ENCODE measurements at places on chromosomes 4 and X. TPM values are rescaled to one million over a fixed set of nuclear protein-coding genes. Genes with fewer than 3 reads are reported as not detected.

DRD5 gene
- not detected for total RNA-seq

TLL1 gene
- total RNA-seq: 0.41 TPM

- H3K27ac ChIP-seq: peak overlapping the region; percentile 78
- DNase-seq: no peak
- peak overlapping the region; percentile 72 for H3K4me3 ChIP-seq
- H3K4me1 ChIP-seq: peaks cover 12% of the 10 kb centered on the region
- H3K36me3 ChIP-seq: no peaks in the 10 kb centered on the region
- no peaks in the 10 kb centered on the region for H3K27me3 ChIP-seq
Measured at GRCh38 chrX:154517101-154517781, 1.2 kb upstream of the FAM3A start.

- H3K4me1 ChIP-seq: no peaks in the 10 kb centered on the region
- H3K27ac ChIP-seq: no peak overlapping the region
- no peaks in the 10 kb centered on the region for H3K27me3 ChIP-seq
- no peak overlapping the region for H3K4me3 ChIP-seq
- no peaks in the 10 kb centered on the region for H3K36me3 ChIP-seq
Measured at GRCh38 chr4:143679434-143679833, 21.0 kb downstream of the FREM3 start.

DNA sequence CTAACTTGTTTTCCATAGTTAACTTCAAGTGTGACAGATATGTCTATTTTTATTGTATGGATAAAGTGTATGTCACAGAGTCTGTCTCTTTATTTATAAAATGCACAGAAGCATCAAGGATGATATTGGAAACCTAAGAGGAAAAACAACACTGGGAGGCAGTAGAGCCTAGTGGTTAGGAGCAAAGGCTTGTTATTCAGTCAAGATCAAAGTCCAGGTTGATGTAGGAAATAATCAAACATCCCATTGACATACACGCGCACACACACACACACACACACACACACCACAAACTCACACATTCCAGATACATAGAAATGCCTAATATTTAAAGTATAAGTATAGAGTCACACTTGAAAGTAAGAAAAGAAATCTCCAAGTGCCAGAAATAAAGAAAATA is 206.8 kb downstream of the CHRDL1 start:
- H3K27me3 ChIP-seq: no peaks in the 10 kb centered on the region
- no peak overlapping the region for H3K27ac ChIP-seq
- DNase-seq: no peak

- H3K4me1 ChIP-seq: no peaks in the 10 kb centered on the region
- H3K36me3 ChIP-seq: peaks cover 5% of the 10 kb centered on the region
- no peaks in the 10 kb centered on the region for H3K27me3 ChIP-seq
- H3K27ac ChIP-seq: no peak within 1 kb of the TSS
- DNase-seq: no peak
- peak within 1 kb of the TSS; percentile 58 for H3K4me3 ChIP-seq
Measured at GRCh38 chr4:110198435-110199416, at the start of gene ELOVL6. Gene ELOVL6, minus strand, starts transcription at chr4:110198615. Its CDS starts 280 bp downstream, at chr4:110198335.

DNA sequence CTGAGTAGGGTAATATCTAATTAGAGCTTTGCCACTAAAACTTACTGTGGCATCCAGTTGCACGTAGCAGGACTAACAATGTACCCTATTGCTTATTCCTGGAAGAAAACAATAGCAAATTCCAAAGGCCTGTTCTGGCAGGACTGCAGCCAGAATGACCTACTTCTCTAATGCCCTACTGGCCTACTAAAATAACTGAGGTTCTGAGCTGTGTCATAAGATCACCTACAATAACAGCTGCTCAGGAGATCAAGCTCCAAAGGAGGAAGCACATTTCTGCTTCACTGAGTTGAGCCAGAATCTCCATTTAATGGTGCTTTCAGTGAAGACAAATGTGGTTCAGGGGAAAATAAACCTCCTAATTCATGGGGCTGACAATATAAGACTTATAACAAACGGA is 42.2 kb upstream of the CXCL8 start:
- H3K36me3 ChIP-seq: no peaks in the 10 kb centered on the region
- H3K27me3 ChIP-seq: no peaks in the 10 kb centered on the region

DNA sequence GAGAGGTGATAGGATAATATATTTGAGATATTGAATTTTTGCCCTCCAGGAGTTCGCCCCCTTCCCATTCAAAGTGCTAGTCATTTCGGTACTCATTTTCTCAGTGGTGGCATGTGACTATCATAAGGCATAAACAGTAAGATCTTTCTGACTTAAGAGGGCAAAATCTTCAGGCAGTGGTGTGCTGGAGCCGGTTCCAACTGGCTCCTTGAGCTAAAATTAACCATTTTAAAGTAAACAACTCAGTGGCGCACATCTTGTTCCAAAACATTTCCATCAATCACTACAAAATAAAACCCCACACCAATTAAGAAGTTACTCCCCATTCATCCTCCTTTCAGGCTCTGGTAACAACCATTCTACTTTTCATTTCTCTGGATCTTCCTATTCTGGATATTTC is 43.3 kb downstream of the LUZP4 start:
- DNase-seq: no peak
- no peaks in the 10 kb centered on the region for H3K4me1 ChIP-seq
- H3K27ac ChIP-seq: no peak overlapping the region
- H3K4me3 ChIP-seq: no peak overlapping the region
- H3K36me3 ChIP-seq: no peaks in the 10 kb centered on the region

DNA sequence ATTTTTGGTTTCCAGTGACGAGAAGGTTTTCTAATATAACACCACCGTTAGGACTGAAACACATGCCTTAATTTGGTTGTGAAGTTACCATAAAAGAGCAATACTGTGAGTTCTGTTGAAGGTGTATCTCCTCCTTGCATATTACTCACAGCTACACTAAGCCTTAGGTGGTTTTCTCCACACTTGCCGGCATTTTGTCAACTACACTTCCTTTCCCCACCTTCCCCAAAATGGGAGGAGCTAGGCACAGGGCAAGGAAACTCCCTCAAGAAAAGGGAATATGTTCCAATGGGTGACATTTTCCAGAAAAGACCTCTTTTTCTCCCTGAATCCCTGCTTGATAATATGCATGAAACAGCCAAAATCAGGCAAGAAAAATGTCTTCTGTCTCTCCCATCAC is 44.8 kb downstream of the RELL1 start:
- H3K27ac ChIP-seq: no peak overlapping the region
- no peak for DNase-seq
- no peaks in the 10 kb centered on the region for H3K4me1 ChIP-seq
- H3K27me3 ChIP-seq: no peaks in the 10 kb centered on the region
- no peak overlapping the region for H3K4me3 ChIP-seq
- H3K36me3 ChIP-seq: no peaks in the 10 kb centered on the region

DNA sequence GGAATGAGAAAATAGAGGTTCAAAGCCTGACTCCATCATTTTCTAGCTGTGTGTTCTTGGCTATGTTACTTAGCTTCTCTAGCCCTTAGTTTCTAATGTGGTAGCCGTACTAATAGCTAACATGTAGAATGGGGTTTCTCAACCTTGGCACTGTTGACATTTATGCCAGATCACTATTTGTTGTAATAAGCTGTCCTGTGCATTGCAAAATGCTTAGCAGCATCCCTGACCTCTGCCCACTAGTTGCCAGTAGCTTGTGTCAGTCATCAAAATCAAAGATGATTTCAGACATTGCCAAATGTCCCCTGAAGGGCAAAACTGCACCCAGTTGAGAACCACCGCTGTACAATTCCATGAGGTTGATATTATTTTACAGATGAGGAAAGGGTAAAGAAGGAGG is 18.3 kb upstream of the ADAMTS3 start:
- H3K4me3 ChIP-seq: no peak overlapping the region
- H3K27me3 ChIP-seq: no peaks in the 10 kb centered on the region
- H3K27ac ChIP-seq: no peak overlapping the region

- no peak overlapping the region for H3K4me3 ChIP-seq
- no peaks in the 10 kb centered on the region for H3K36me3 ChIP-seq
- H3K27me3 ChIP-seq: no peaks in the 10 kb centered on the region
- H3K27ac ChIP-seq: no peak overlapping the region
- H3K4me1 ChIP-seq: no peaks in the 10 kb centered on the region
Measured at GRCh38 chr4:153000076-153000420, 63.9 kb downstream of the FHDC1 start.

DNA sequence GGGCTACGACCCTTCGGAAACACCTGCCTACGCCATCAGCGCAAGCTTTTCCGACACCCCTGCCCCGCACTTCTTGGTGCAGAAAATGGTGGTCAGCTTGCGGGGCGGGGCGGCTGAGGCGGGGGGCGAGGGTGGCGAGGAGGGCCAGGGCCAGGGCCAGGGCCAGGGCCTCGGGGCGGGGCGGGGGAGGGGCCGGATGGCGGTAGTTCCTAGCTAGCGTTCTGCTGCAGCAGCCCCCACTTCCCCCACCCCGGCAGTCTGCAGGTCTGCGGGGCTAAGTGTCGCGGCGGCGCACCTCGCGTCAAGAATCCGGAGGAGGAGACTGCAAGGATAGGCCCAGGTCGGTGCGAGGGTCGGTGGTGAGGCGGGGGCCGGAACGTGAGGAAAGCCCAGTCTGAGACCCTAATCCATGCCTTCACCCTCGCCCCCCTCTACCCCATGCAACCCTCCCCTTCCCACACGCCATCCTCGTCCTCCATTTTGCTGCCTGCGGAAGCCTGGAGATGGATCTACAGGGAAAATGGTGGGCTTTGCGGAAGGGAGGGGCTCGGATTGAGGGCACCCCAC is 600 bp downstream of the BEX4 start:
- H3K27me3 ChIP-seq: peaks cover 13% of the 10 kb centered on the region
- H3K36me3 ChIP-seq: no peaks in the 10 kb centered on the region
- H3K4me1 ChIP-seq: peaks cover 5% of the 10 kb centered on the region
- peak overlapping the region; percentile 58 for H3K4me3 ChIP-seq
- H3K27ac ChIP-seq: no peak overlapping the region
- DNase-seq: no peak

GRCh38 chr4:79788884-79789283 is 284.1 kb downstream of the ANTXR2 start:
- no peak for DNase-seq
- no peak overlapping the region for H3K27ac ChIP-seq
- no peaks in the 10 kb centered on the region for H3K36me3 ChIP-seq
- H3K27me3 ChIP-seq: no peaks in the 10 kb centered on the region
- H3K4me3 ChIP-seq: no peak overlapping the region
- no peaks in the 10 kb centered on the region for H3K4me1 ChIP-seq

GRCh38 chr4:73917081-73917501 is 47.9 kb downstream of the CXCL1 start:
- no peak overlapping the region for H3K4me3 ChIP-seq
- no peaks in the 10 kb centered on the region for H3K36me3 ChIP-seq
- H3K27me3 ChIP-seq: no peaks in the 10 kb centered on the region

DNA sequence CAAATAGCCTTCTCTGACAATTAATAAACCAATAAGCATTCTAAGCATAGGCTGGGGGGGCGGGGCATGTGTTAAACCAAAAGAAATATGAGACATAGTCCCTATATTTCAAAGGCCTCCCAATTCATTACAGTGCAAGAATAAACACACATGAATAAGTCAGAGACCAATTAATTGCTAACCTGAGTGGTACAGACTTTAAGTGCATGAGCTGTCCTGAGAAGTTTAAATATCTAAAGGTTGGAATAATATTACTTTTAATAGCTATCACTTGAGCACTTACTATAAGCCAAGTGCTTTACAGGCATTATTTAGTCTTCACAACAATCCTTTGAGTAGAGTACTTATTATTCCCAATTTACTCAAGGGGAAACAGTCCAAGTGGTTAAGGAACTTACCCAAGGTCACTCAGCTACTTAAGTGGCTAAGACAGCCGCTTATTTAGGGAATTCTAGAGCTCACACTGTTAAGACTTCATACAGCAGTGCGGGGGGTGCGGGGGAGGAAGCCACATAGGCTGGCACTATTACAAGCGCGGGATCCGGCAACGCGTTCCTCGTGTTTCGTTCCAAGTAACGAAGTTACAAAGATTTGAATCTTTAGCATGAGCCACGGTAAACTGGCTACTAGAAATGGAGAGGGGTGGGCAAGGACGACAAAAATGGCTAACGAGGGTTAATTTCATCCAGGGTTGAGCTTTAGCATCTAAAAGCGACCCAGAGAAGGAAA is 1.4 kb downstream of the THOC2 start:
- peak overlapping the region; percentile 97 for H3K27ac ChIP-seq
- peaks cover 2% of the 10 kb centered on the region for H3K36me3 ChIP-seq
- H3K4me3 ChIP-seq: peak overlapping the region; percentile 98
- no peak for DNase-seq

- no peak overlapping the region for H3K4me3 ChIP-seq
- DNase-seq: no peak
- H3K27ac ChIP-seq: no peak overlapping the region
Measured at GRCh38 chr4:56686537-56687231, 5.6 kb upstream of the HOPX start.

DNA sequence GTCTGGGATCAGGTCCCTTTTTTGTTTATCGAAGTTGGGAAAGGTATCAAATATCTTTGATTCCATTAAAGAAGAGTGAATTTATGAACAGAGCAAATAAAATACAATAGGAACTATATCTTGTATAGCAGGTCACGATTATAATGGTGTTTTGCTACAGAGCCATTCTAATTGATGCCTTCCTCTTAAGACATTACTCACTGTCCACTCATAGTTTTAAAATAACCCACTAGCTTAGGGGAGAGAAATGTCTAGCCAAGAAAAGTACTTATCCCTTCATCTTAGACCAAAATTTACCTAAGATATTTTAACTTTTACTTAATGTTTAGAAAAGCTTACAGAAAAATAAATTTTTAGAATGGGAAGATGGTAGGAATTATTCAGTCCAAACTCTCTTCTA is 112.0 kb upstream of the PABPC4L start:
- no peaks in the 10 kb centered on the region for H3K27me3 ChIP-seq
- no peak for DNase-seq
- no peak overlapping the region for H3K27ac ChIP-seq
- no peaks in the 10 kb centered on the region for H3K4me1 ChIP-seq

GRCh38 chrX:9708923-9709553 is 56.6 kb downstream of the GPR143 start:
- no peaks in the 10 kb centered on the region for H3K27me3 ChIP-seq
- no peak overlapping the region for H3K27ac ChIP-seq
- H3K4me1 ChIP-seq: no peaks in the 10 kb centered on the region
- DNase-seq: peak; percentile 45
- H3K4me3 ChIP-seq: no peak overlapping the region

DNA sequence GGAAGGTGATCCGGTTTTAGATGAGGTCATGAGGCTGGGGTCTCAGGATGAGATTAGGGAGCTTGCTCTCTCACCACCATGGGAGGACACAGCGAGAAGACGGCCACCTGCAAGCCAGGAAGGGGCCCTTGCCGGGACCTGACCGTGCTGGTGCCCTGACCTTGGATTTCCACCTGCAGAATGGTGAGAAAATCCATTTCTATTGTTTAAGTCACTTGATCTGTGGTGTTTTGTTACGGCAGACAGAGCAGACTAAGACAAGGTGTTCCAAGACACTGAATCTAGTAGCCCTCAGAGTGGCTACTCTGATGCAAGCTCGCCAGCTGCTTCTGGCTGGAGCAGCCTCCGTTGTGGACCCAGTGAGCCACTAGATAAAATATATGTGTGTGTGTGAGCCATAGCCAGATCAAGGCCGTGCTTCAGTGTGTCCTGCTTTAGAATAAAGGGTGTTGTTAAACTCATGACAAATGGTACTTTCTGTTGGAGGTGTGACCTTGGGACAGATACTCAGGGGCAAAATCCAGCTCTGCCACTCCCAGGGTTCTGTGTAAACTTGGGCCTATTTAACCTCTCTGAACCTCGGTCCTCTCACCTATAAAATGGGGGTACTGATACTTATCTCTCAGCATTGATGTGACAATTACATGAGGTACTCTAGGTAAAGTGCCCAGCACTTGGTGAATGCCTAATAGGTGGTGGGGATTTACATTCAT is 67.9 kb upstream of the STX18 start:
- no peaks in the 10 kb centered on the region for H3K36me3 ChIP-seq
- H3K27ac ChIP-seq: no peak overlapping the region
- H3K4me1 ChIP-seq: no peaks in the 10 kb centered on the region
- no peak overlapping the region for H3K4me3 ChIP-seq
- no peak for DNase-seq

- no peaks in the 10 kb centered on the region for H3K4me1 ChIP-seq
- no peak for DNase-seq
- H3K27ac ChIP-seq: no peak overlapping the region
Measured at GRCh38 chrX:147405764-147406163, 506.0 kb upstream of the FMR1 start.

Measured in Panc1 (cell line).